ENCODE measurements at places on chromosomes 2 and 18. TPM values are rescaled to one million over a fixed set of nuclear protein-coding genes. Genes with fewer than 3 reads are reported as not detected.

ARHGEF33 gene
- total RNA-seq = 0.15 TPM

LCLAT1 gene
- total RNA-seq = 9.0 TPM

OTOS gene
- not detected for total RNA-seq

KIF1A gene
- not detected for total RNA-seq

MAP3K19 gene
- total RNA-seq = not detected

BIN1 gene
- 49.8 TPM for total RNA-seq

RAX gene
- total RNA-seq = not detected

PARD6G gene
- total RNA-seq = 0.75 TPM

MTA3 gene
- total RNA-seq = 23.6 TPM

SCN1A gene
- not detected for total RNA-seq

COL4A4 gene
- 6.8 TPM for total RNA-seq

HOXD4 gene
- not detected for total RNA-seq

GPC1 gene
- total RNA-seq = 40.2 TPM

ELOA2 gene
- not detected for total RNA-seq

Data from smooth muscle cell of the coronary artery (primary cell).